Psoas muscle (tissue), 8 donors: ENCODE measurements at places on chromosomes 1 and 21. TPM values are rescaled to one million over a fixed set of nuclear protein-coding genes. Genes with fewer than 3 reads are reported as not detected.

The CYP4X1 gene
- 0.79 TPM for polyA plus RNA-seq

The RIPPLY3 gene
- not detected for polyA plus RNA-seq

DNA sequence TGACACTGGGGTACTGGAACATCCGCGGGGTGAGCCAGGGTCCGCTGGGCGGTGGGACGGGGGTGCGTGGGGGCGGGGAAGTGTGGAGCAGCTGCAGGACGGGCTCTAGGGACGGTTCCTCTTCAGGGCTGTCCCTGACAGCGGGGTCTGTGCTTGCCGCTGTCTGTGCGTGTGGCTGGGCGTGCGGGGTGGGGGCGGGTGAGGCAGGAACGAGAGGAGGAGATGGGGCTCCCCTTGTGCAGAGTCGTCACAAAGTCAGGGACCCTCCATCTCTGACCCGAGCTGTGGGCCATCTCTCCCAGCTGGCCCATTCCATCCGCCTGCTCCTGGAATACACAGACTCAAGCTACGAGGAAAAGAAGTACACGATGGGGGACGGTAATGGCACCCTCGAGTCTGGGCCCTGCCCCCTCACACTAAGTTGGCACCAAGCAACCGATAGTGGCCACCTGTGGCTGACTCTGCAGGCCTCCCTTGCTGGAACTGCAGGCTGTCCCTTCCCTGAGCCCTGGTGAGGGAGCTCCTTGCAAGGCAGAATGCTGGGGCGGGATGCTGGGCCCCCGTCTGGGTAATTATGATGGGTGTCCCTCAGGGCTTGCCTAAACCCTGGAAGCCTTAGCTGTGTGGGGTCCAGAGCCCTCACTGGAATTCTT, 392 bp downstream of the GSTM2 start:
- DNase-seq = peak; percentile 62

- no peak for DNase-seq
Observed at GRCh38 chr1:232891071-232891470, 59.3 kb upstream of the NTPCR start.

GRCh38 chr1:150281758-150282557, at the start of gene CIART:
Gene CIART, plus strand, starts transcription at chr1:150282554. Its CDS starts 714 bp downstream, at chr1:150283268.
- peak; percentile 96 for DNase-seq

DNA sequence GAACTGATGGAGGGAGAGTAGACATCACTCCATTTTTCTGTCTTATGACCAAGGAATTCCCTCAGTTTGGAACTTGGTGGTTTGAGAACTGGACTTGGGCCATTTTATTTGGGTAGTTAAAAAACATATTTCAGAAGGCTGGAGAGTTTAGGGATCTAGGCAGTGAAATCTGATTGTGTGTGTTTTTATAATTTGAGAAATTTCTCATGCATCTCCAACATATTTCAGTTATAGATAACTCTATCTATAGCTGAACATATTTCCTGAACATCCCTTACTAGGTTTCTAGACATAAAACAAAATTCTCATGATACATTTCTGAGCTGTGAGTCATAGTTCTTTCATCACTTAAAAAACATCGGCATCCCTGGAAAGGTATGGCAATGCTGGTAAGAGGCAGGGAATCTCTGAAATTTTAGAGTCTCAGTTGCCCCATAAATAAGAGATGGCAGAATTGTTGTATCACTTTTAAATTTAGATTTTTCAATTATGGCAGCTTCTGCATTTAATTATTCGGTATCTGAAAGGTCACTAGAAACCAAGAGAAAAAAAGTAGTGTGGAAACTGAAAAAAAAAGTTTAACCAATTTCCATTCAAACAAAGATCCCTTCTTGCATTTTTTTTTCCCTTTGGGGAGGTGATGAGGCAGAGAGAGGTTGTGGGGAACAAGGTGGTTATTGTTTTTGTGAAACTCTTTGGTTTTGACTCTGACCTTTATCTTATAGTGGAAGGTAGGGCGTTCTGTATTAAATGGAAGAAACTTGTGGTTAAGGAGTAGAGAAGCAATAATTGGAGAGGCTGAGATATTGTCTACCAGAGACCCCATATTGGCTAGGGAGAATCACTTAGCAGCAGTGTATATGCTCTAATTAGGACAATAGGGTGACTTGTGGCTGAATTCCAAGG, 102.9 kb downstream of the FASLG start:
- DNase-seq = no peak
